Lower lobe of right lung (tissue), 2 donors: ENCODE measurements at places on chromosomes 7 and 10. TPM values are rescaled to one million over a fixed set of nuclear protein-coding genes. Genes with fewer than 3 reads are reported as not detected.

FOXP2 gene
- 10.1 TPM for total RNA-seq

IGFBP3 gene
- total RNA-seq, result 32.2 TPM

POLD2 gene
- total RNA-seq, result 48.3 TPM

ST8SIA6 gene
- 12.5 TPM for total RNA-seq

DNA sequence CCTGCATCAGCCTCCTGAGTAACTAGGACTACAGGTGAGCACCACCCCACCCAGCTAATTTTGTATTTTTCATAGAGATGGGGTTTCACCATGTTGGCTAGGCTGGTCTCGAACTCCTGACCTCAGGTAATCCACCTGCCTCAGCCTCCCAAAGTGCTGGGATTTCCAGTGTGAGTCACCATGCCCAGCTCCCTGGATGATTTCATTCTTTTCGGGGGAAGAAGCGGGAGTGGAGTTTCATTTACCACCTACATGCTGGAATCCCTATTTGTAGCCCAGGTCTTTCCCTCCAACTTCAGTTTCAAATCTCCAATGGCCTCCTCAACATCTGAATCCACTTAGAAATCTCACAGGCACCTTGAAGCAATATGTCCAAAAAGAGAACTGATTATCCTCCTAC lies 2.9 kb upstream of the BTRC start:
- H3K4me3 ChIP-seq, result no peak overlapping the region
- H3K36me3 ChIP-seq, result no peaks in the 10 kb centered on the region
- H3K4me1 ChIP-seq, result peaks cover 9% of the 10 kb centered on the region
- DNase-seq, result no peak
- H3K27me3 ChIP-seq, result no peaks in the 10 kb centered on the region
- H3K27ac ChIP-seq, result no peak overlapping the region

- H3K36me3 ChIP-seq, result peaks cover 17% of the 10 kb centered on the region
- H3K4me1 ChIP-seq, result peaks cover 6% of the 10 kb centered on the region
- peak; percentile 49 for DNase-seq
- H3K27me3 ChIP-seq, result no peaks in the 10 kb centered on the region
Observed at GRCh38 chr7:264541-265191, 25.3 kb upstream of the FOXL3 start.

DNA sequence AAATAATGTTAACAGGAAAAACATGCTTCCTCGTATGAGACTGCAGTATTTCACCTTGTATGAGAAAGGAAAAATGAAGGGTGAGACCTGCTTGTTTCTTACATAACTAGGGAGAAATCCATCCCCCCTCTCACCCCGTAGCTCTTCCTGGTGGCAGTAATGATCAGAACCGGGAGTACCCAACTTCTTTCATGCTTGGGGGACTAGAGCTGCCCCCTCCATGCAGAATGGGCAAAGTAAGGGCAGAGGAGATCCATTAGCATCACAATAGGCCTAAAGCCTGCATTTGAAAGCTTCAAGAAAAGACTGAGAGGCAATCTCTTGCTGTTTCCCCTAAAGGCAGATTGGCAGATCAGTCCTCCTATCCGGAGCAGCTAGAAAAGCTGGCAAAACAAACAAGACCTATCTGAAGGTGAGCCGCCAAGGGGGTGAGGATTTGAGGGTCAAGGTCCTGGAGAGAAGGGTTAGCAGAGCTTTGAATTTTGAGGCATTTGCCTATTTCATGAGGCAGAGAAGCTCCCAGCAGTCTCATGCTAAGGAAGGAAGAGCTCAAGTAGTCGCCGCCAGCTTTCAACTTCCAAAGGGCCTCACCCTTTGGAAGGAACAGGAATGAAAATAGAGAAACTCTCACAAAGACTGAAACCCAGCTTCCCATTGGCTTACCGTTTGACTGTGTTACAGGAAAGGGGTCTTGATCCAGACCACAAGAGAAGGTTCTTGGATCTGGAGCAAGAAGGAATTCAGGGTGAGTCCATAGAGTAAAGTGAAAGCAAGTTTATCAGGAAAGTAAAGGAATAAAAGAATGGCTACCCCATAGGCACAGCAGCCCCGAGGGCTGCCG lies 36.2 kb downstream of the BAG3 start:
- no peaks in the 10 kb centered on the region for H3K4me1 ChIP-seq
- peak overlapping the region; percentile 36 for H3K4me3 ChIP-seq
- no peaks in the 10 kb centered on the region for H3K27me3 ChIP-seq
- H3K36me3 ChIP-seq, result no peaks in the 10 kb centered on the region
- no peak for DNase-seq

DNA sequence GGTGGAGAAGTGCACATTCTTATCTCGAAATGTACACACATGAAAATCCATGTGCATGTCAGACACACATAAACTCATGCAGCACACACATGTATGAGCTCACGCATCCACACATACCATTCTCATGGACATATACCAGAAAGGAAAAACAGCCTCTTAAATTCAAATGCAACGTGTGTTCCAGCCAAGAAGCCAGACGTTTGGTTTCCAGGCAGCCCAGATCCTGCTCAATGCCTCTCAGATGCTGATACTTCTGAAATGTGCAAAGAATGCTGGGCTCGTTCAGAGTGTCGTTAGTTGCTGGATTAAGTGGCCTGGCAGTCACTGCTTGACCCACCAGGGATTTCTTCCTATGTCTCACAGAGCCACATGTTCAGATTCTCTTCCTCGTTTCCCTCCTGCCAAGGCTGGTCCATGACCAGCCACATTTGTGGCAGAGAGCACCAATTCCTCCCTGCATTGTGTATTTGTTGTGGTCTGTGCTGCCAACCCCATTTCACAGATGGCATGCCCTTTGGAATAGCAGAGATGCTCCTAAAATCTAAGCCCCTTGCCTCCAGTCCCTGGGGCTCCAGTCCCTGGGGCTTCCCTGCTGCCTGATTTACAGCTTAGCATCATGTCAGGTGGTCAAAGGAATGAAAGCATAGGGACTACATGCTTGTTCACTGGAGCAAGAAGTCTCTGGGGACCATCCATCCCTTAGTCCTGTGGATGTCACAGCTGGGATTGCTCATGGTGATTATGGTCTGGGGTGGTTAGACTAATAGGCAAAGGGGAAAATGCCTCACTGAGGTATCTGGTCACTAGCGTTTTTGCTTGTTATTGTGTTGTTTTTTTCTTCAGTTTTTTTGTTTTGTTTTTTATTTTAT lies 426.6 kb downstream of the PLXNA4 start:
- no peaks in the 10 kb centered on the region for H3K4me1 ChIP-seq
- no peaks in the 10 kb centered on the region for H3K36me3 ChIP-seq
- H3K27ac ChIP-seq, result no peak overlapping the region
- H3K27me3 ChIP-seq, result no peaks in the 10 kb centered on the region

- no peak for DNase-seq
- H3K27ac ChIP-seq, result no peak overlapping the region
- H3K36me3 ChIP-seq, result no peaks in the 10 kb centered on the region
- H3K4me1 ChIP-seq, result no peaks in the 10 kb centered on the region
- no peaks in the 10 kb centered on the region for H3K27me3 ChIP-seq
- no peak overlapping the region for H3K4me3 ChIP-seq
Observed at GRCh38 chr7:123201901-123202300, 2.1 kb upstream of the SLC13A1 start.

- H3K4me1 ChIP-seq, result peaks cover 25% of the 10 kb centered on the region
- H3K4me3 ChIP-seq, result peak overlapping the region; percentile 81
- peak overlapping the region; percentile 96 for H3K27ac ChIP-seq
- no peaks in the 10 kb centered on the region for H3K27me3 ChIP-seq
- no peaks in the 10 kb centered on the region for H3K36me3 ChIP-seq
Observed at GRCh38 chr7:43926798-43927123, 525 bp downstream of the UBE2D4 start.

- no peak overlapping the region for H3K4me3 ChIP-seq
- DNase-seq, result no peak
- no peaks in the 10 kb centered on the region for H3K4me1 ChIP-seq
- no peaks in the 10 kb centered on the region for H3K27me3 ChIP-seq
Observed at GRCh38 chr7:72176875-72177274, 235.3 kb downstream of the CALN1 start.

DNA sequence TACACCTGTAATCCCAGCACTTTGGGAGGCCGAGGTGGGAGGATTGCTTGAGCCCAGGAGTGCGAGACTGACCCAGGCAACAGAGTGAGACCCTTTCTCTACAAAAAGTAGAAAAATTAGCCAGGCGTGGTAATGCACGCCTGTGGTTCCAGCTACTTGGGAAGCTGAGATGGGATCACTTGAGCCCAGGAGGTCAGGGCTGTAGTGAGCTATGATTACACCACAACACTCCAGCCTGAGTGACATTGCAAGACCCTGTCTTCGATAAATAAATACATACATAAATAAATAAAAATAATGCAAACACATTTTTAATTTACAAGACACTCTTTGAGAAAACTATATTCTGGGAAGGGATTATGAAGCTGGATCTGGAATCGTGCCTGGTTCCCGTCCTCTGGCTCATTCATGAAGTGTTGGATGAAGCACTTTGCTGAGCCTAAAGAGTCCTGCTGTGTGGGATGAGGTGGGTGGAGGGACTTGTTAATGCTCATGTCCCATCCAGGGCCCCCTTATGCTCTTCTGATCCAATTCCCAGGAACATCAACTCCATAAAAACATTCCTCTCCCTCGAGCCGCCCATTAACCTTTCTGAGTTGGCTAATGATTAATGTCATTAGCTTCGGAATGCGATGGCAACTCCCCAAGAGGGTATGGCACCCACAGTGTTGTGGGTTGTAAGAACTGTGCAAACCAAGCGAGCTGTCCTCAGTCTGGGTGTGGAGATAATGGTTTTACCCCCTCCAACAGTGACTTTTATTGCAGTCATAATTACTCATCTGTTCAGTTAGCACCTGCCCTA lies 236.3 kb downstream of the BAMBI start:
- H3K36me3 ChIP-seq, result no peaks in the 10 kb centered on the region
- H3K4me1 ChIP-seq, result no peaks in the 10 kb centered on the region
- no peak for DNase-seq
- no peaks in the 10 kb centered on the region for H3K27me3 ChIP-seq
- H3K27ac ChIP-seq, result no peak overlapping the region
- no peak overlapping the region for H3K4me3 ChIP-seq

DNA sequence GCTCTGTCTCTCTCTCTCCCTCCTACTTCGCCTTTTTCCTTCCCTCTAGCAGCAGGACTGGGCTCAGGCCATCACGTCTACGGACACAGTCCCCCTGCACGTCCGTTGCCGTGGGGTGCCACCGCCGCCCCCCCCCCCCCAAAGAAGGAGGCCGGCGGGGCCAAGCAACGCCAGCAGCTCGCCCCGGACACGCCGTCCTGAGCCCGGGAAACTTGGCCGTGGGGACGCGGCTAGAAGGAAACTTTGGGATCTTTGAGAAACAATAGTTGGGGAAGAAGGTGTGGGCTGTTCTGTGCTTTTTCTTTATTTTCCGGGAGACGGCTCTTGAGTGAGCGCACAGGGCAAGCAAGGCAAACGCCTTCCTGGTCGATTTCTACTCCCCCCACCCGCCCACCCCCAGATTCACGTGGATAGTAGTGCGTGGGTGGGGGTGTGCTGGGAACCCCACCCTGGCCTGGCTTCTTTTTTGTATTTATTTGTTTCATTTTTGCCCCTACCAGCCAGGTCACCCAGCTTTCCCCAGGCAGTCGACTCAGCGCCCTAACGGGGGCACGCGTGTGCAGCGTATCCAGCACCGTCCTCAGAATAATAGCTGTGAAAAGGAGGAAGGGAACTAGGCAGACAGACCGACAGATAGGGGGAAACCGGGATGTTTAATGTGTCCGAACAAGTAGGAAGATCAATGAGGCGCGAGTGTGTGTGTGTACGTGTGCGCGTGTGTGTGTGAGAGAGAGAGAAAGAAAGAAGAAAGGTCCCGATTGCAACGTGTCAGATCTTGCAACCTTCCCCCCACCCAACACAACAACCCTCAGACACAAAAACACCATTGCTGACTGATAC lies 1.4 kb downstream of the MXI1 start:
- H3K4me3 ChIP-seq, result peak overlapping the region; percentile 80
- DNase-seq, result no peak
- H3K4me1 ChIP-seq, result peaks cover 22% of the 10 kb centered on the region

DNA sequence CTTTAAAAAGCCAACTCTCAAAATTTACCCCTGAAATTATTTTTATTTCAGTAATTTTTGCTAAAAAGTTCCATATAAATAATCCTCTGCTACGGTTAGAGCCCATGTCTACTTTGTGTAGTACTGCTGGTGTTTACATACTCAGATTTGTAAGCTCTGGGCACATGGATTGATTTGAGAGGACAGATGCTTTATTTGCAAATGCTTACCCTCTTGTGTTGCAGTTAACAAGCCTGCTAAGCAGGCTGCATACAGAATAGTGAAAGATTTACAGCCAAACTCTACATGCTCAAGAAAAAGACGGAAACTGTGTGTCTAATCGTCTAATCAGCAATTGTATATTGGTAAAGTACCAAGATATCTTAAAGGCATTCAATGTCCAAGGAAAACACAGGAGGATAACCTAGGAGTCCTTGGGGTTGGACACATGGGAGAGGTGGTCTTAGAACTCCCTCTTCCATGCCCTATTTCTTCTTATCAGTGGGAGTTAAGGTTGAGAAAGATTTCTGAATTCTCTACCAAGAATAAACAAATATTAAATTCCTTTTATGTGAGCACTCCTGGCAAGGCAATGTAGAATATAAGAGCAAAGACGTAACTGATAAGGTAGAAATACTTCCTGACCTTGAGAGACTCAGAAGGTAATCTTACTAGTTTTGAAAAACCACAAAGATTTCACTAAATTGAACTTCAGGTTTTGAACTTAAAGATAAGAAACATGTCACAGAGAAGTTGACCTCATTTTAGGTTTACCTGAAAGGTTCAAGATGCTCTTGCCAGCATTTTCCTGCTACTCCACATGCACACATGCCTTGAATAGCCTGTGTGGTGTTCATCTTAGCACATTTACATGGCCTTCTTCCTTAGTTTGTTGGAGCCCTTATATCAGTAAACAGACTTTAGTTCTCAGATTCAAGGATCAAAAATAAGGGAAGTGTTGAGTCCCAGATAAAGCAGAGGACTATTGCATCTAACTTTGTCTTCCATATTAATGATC lies 1216.5 kb downstream of the SORCS3 start:
- H3K4me3 ChIP-seq, result no peak overlapping the region
- no peaks in the 10 kb centered on the region for H3K27me3 ChIP-seq
- H3K4me1 ChIP-seq, result peaks cover 5% of the 10 kb centered on the region
- no peaks in the 10 kb centered on the region for H3K36me3 ChIP-seq

GRCh38 chr10:94105226-94105625 lies 111.5 kb downstream of the PLCE1 start:
- H3K4me3 ChIP-seq, result no peak overlapping the region
- peaks cover 4% of the 10 kb centered on the region for H3K4me1 ChIP-seq
- H3K36me3 ChIP-seq, result no peaks in the 10 kb centered on the region
- H3K27me3 ChIP-seq, result no peaks in the 10 kb centered on the region

GRCh38 chr7:42156291-42156865 lies 80.6 kb downstream of the GLI3 start:
- no peak for DNase-seq
- no peaks in the 10 kb centered on the region for H3K36me3 ChIP-seq
- no peak overlapping the region for H3K27ac ChIP-seq
- no peak overlapping the region for H3K4me3 ChIP-seq

DNA sequence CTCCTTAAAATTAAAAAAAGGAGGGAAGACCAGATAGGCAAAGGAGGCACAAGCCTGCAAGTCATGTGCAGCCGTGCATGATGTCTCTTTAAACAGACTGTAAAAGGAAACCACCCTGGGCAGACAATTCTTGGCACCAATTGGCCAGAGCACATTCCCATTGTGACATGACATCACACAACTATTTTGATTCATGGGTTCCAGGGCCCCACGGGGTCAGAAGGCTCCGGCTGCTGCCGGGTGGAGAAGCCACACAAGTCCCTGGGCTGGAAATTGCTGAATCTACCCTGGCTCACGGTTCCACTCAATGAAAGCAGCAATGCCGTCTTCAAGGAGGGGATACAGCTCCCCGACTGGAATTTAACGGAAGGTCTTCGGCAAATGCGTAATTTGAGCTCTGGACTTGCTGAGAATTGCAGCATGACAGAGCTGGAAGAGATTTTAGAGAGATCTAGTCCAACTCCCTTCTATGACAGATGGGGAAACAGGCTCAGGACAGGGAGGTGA lies 140.5 kb downstream of the PRKAG2 start:
- H3K4me1 ChIP-seq, result peaks cover 15% of the 10 kb centered on the region
- no peak overlapping the region for H3K27ac ChIP-seq
- no peak for DNase-seq
- H3K27me3 ChIP-seq, result no peaks in the 10 kb centered on the region
